ENCODE measurements at places on chromosomes 12 and 14.
A peak's percentile ranks its signal among the peaks of the same experiment; 100 is the strongest.

DNA sequence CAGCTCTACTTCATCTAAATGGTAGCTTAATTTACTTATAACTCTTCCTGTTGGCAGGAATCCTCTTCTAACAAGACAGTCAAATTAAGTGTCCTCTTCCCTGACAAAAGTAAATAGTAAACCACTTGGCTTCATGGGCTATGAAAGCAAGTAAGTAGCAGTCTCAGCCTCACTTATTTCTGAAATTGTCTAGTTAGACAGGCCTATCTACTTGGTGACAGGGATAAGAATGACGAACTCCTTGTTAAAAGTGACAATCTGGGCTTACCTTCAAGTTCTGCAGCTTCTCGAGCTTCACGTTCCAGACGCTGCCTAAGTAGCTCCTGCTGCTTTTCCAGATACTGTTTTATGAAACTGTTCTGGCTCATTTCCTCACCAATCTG lies 4.7 kb downstream of the ACIN1 start:
- no peak for DNase-seq

DNA sequence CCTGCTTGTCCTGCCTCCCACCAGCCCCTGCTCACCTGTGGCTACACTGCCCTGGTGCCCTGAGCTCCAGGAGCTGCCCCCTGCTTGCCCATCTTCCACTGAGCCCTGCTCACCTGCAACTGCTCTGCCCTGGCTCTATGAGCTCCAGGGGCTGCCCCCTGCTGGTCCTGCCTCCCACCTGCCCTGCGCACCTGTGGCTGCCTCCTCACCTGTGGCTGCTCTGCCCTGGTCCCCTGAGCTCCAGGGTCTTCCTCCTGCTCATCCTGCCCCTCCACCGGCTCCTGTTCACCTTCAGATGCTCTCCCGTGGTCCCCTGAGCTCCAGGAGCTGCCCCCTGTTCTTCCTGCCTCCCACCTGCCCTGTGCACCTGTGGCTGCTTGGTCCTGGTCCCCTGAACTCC lies 247.6 kb downstream of the TMEM121 start:
- no peak for DNase-seq

- DNase-seq: no peak
Observed at GRCh38 chr12:97520106-97520505, 57.5 kb downstream of the RMST start.

DNA sequence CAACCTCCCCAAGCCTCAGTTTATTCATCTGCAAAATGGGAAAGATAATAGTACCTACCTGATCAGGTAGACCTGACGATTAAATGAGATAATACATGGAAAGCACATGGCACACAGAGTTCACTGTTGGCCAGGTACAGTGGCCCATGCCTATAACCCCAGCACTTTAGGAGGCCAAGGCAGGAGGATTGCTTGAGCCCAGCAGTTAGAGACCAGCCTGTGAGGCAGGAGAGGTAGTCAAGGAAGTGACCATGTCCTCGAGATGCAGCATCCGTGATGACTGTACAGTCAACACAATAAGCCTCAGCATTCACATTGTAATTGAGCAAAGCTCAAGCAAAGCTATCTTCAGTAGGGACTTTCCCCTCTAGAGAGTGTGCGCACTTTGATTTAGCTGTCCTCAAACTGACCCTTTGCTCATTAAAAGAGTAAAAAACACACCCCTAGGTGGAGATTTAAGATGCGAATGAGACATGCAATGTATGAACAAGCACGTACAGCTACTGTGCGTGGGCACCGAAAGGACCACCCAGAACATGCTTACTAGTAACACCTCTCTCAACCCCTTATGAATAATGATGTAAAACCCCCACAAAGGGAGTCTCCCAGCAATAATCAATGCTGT lies 9.9 kb downstream of the ISCU start:
- DNase-seq: no peak

- no peak for DNase-seq
Observed at GRCh38 chr14:99752486-99753121, 40.6 kb upstream of the EML1 start.

DNA sequence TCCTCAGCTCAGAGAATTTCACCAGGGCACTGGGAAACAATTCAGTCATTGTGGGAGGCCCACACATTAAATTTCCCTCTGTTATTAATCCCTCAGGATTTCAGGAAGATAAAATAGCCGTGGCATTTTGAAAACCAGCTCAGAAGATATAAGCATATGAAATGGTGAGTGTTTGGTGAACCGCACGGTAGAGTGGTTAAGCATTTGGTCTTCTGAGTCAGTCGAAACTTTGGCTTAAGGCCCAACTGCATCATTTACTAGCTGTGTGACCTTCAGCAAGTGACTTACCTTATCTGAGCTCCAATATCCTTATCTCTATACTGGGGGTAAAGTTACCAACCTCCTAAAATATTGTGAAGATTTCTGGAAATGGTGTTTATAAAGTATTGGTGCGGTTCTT lies 5.2 kb upstream of the VRK1 start:
- DNase-seq: no peak

DNA sequence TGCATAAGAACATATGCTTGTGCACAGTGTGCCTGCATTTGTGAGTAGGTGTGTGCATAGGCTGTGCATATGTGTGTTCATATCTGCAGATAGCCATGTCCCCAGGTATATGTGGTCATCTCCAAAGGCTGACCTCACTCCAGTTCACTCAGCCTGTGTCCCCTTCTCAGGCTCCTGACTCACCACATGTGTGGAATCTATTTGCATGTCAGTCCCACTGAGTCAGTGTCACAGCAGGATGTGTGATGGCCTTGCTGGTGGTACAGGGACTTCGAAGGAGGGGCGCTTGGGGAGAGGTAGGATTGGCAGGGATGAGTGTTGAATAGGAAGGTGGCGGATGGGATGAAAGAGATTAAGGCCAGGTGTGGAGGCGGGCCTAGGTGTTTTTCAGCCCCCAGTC lies 35.5 kb downstream of the KRT80 start:
- no peak for DNase-seq

GRCh38 chr12:115000038-115000437 lies 316.1 kb upstream of the TBX3 start:
- DNase-seq: no peak

DNA sequence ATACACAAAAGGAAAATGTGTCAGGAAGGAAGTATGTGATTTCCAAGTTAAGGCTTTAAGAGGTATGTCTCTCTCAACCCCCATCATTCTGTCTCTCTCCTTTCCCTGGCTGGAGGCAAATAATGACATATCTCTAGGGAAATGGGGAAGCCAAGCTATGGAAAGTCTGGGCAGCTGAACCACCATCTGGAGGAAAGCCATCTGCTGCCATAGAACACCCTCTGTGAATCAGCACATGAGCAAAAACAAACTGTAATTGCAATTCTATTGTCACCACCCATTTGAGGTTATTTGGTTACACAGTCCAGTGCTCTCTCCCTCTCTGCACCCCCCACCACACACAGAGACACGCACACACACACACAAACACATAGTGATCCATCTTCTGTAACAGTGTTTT lies 766.2 kb downstream of the FLRT2 start:
- no peak for DNase-seq

DNA sequence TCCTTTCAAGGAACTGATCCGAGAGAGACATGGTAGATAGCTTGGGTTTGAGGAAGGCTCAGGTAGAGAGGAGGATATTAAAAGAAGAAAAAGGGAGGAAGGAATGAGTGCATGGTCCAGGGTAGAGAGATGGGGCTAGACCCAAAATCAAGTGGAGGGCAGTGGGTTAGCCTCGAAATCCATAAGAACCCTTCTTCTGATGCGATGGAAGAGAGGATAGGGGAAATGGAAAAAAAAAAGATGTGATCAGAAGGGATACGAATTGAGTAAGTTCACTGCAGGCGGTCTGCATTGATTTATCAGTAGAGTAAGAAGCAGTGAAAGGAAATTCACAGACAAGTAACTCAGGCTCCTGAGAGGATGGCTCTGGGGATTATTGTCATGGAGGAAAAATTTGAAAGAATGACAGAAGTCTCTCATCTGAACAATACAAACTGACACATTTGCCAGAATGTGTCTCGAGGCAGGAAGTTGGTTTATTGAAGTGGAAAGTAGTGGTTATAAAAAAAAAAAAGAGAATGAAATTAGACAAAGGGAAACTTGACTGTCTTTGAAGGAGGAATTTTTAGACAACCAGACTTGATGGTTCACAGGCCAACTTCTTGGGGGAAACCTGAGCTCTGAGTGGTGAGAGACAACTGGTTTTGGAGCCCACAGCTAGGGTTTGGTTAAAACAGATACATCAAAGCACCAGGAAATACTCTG lies 10.2 kb downstream of the PPFIBP1 start:
- DNase-seq: no peak

DNA sequence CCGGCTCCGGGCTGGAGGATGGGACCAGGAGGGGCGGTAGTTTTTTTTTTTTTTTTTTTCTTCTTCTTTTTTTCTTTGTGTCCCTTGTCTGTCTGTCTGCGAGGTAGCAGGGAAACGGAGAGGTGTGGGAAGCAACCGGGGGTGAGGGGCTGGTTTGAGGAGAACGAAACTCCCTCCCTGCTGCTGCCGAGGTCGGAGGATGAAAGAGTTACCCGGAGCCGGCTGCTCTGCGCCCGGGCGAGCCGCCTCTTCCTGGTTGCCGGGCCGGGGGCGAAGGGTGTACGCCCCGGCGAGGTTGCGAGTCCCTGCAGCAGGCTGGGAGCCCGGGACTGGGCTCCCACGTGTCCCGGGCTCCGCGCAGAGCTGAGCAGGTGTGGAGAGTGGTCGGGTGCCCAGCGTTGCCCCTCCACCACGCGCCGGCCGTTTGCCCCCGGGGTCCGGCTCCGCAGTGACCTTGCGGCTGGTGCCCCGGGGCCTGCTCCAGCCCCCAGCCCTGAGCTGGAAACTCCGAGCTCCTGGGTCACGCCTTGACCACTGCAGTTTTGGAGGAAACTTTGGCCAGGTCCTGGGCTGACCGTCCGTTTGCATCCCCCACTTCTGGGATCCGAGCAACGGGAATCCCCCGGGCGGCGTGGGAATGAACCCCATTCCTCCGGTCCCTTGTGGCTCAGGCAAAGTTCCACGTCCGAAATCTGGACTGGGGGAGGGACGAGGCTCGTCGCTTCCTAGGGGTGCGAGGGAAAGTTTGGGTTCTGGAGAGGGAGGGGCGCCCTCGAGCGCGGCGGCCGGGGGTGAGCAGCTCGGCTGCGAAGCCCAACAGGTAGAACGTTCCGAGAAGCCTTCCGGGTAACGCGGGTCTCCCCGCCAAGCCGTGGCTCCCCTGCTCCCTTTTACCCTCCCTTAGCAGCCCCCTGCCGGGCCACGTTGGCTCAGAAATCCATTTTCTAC lies 1.3 kb downstream of the CHST11 start:
- peak; percentile 32 for DNase-seq

- no peak for DNase-seq
Observed at GRCh38 chr14:104734991-104735779, 11.2 kb downstream of the ADSS1 start.

DNA sequence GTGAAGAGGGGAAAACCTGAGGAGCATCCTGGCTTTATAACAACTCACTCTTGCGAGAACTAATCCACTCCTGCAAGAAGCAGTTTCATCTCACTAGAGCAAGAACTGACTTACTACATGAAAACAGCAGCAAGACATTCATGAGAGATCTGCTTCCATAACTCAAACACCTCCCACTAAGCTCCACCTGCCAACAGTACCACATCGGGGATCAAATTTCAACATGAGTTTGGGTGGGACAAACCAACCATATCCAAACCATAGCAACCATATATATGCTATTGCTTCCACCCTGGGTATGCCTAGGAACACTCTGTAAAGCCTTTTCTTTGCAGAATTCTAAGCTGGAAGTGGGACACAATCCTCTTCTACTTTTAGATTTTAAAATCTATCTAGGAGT lies 13.9 kb upstream of the AVPR1A start:
- no peak for DNase-seq

- no peak for DNase-seq
Observed at GRCh38 chr14:64303471-64303917, 9.3 kb upstream of the ESR2 start.

DNA sequence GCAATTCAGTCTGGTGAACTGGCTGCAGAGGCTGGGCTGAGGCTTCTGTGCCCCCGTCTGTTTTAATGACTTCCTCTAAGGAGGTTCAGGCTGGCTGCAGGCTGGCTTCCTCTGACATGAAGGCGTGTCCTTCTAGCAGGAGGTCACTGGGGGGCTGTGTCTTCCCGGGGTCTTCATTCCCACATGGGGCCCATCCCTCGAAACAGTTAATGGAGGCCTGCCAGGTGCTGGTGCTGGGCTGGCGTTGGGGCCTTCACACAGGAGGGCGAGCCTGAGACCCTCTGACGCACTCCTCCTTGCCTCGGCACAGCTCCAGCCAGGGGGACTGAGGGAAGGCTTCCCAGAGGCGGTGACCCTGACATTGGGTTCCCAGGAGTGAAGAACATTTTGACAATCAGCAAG lies 57.7 kb upstream of the DLK1 start:
- no peak for DNase-seq

GRCh38 chr14:105275267-105275946 lies 25.4 kb downstream of the BRF1 start:
- no peak for DNase-seq

DNA sequence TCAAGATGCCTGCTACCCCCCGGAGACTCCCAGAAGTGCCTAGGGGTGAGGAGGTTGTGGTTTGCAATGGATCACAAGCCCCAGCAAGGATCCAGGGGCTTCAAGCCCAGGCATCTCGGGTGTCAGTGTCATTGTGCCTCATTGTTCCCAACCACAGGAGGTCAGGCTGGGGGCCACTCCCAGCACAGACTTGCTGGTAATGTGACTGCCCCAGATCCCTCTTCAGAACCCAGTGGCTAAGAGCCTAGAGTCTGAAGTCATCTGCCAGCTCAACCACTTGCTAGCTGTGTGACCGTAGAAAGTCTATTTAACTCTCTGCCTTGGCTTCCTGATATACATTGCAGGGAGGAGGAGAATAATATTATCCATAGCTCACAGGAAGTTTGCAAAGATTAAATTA lies 7.7 kb upstream of the ASB2 start:
- no peak for DNase-seq

GRCh38 chr12:3257411-3257810 lies 180.2 kb downstream of the TSPAN9 start:
- no peak for DNase-seq

DNA sequence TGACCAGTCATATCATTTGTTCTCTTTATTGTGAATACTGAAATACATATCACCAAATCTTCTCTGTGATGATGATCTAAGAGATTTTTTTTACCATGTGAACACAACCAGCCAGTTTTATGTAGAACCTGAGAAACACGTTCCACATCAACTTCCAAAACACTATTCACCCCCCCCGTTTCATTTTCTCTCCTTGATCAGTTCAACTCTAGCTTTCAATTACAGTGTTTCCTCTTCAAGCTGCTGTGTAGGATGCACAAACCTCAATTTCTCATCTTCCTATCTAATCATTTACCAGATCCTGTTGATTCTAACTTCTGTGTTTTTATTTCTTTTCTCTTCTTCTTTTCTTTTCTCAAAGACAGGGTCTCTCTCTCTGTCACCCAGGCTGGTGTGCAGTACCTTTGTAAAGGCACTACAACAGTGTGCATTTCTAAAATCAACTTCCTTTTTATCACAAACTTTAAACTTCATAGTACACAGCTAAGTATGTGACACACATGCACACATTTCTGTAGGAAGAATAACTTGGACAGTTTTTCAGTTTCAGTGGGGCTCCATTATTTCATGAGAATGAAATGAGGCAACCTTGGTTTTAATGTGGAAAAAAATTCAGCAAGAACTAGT lies 149.9 kb upstream of the FBXO33 start:
- no peak for DNase-seq

- DNase-seq: no peak
Observed at GRCh38 chr14:50037852-50038251, 78.5 kb downstream of the VCPKMT start.

Data from stimulated activated CD4-positive, alpha-beta T cell treated with anti-CD3 and anti-CD28 coated beads, Interleukin-1b, Interleukin-23, amount 100 ng/mL, for 24 hours (primary cell).